ENCODE measurements at places on chromosomes 5 and 9.

- no peak for DNase-seq
These were observed 21.0 kb upstream of the ERCC6L2 start for GRCh38 chr9:95854386-95855020.

DNA sequence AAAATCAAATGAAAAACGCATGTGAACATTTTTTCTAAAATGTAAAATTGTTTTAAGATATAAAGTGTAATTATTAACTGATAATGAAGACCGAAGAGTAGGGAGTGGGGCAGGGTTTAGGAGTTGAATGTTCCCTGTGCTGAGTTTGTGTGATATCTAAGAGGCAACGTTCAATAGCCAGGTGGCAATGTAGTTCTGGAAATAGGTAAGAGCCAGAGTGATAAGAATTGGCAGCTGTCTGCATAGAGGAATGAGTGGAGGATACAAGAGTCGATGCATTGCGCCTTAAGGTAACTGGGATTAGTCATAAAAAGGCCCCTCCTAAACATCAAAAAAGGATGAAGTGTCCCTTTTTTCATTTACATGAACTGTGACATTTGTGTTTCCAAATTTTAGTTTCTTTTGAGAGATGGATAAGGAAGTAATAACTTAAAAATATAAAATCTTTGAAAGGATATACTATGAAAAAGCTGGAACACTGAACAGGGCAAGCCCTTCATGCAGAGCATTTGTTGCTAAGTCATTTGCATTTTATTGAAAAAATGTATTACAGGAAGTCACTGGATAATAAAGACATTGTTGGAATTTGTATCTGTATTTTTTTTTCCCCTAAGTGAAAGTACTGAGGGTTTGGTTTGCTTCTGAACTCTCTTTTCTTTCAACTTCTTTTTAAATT, 659.3 kb downstream of the ACTL7B start:
- DNase-seq = no peak

GRCh38 chr5:14574891-14575508, 6.6 kb upstream of the OTULINL start:
- peak; percentile 51 for DNase-seq

DNA sequence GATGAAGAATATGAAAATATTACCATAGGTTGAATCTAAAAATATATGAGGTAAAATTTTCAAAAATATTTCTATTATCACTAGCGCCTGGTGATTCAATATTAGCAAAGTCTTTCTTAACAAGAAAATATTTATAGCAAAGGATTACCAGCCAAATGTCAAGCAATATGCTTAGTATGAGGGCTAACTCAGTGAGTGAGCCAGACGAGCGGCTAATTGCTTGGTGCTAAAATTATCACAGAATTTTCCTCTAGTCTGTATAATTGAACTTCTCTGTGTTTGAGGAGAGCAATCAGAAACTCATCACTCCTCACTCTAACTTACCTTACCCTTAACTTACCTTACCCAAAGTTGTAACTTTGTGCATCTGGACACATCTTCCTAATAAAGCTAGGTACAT, 304.9 kb upstream of the PRR16 start:
- DNase-seq = no peak

GRCh38 chr9:36867672-36868471, 166.2 kb downstream of the PAX5 start:
- peak; percentile 89 for DNase-seq

- DNase-seq = no peak
These were observed 22.1 kb downstream of the TRMO start for GRCh38 chr9:97900103-97900737.

DNA sequence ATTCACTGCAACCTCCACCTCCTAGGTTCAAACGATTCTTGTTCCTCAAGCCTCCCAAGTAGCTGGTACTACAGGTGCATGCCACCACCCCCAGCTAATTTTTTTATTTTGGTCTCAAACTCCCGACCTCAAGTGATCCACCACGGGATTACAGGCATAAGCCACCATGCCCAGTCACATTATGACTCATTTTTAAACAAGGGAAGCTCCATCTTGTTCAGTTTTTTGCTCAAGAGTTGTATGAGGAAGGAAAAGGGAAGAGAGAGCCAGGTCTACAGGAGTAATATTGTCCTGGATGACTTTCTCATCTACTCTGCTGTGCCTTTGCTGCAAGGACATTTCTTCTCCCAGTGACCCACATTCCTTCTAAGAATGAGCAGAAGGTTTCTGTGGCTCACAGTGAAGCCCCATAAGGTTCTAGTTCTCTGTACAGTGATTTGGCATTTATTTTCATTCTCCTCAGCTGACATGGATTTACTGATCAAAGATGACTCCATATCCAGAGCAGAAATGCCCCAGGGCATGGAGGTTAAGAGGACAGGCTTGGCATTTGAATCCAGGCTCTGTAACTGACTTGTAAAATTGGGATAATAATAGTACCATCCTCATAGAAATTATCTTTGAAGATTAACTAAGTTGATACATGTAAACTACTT, 153.5 kb downstream of the CDH6 start:
- no peak for DNase-seq

GRCh38 chr5:172550096-172550765, 90.8 kb upstream of the NEURL1B start:
- DNase-seq = no peak

DNA sequence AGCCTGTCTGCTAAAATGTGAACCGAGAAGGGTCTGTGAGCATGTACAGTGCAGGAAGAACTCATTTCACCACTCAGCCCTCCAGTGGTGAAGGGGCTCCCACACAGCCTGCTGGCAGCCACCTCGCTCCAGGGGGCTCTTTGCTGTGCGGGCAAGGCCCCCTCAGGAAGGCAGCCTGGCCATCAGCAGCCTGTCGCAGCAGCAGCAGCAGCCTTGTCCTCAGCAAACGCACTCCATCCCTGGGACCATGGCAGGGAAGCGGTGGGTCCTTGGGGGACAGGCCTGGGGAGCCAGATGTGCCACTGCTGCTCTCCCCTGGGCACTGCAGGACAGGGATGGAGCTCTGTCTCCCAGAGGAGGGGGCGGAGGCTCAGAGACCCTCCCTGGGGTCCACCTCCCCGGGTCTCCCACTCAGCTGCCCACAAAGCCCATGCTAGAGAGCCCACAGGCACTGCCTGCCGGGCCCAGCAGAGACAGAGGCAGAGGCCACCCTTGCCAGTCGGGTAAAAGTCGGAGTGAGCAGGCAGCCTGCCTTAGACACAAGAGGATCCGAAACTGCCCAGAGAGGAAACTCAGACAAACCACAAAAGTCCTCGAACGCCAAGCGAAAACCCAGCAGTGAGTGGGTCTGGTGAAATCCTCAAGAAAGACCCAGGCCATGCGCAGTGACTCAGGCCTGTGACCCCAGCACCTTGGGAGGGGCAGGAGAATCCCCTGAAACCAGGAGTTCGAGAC, 8.0 kb downstream of the BRD3 start:
- no peak for DNase-seq

DNA sequence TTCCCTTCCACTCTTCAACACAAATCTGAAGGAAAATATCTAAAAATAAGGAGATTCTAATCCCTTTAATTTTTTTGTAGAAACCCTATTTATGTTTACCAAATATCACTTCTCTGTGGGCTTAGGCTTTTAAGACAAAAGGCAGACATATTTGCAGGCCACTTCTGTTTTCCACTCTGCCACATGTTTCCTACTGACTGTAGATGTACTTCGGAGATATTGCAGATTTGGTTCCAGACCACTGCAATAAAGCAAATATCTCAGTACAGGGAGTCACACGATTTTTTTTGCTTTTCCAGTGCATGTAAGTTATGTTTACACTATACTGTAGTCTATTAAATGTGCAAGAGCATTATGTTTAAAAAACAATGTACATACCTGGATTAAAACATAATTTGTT, 219.0 kb downstream of the SREK1 start:
- DNase-seq = no peak

- DNase-seq = no peak
These were observed 20.2 kb downstream of the KYAT1 start for GRCh38 chr9:128861501-128861900.

GRCh38 chr9:86279839-86280238, 2.5 kb downstream of the ISCA1 start:
- no peak for DNase-seq

DNA sequence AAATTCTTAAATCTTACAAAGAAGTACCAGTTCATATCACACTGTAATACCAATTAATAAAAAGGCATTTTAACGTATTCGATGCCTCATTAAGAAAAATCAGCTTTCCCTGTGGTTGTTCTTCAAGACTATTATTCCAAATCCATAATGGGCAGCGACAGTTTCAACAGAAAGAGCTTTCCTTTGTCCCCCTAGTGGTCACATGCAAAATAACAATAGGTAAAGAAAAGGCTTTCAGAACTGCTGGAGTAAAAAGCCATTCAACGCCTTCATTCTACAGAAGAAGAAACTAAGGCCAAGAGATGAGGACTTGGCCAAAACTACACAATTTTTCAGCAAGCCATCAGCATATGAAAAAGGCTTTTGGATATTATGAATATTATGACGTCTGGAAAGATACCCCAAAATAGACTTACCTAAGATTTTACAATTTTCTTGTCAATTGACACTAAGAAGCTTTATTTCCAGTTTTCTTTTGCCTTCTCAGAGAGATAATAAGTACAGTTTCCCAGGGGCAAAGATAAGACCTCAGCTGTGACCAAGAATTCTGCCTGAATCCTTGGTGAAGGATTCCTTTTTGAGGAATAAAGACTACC, 6.7 kb upstream of the CDH6 start:
- peak; percentile 4 for DNase-seq

DNA sequence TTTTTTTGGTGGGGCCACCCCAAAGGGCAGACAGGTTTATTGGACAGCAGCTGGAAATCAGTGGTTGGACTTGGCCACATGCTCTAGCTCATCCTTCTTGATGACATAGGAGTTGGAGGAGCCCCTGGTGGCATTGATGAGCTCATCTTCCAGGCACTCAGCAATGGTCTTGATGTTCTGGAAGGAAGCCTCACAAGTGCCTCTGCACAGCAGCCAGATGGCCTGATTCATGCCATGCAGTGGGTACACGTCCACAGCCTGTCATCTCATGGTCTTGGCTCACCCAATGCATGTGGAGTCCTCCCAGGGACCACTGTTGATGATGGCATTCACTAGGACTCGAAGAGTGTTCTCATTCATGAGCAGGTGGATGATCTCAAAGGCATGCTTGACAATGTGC, 11.3 kb upstream of the RCL1 start:
- no peak for DNase-seq

DNA sequence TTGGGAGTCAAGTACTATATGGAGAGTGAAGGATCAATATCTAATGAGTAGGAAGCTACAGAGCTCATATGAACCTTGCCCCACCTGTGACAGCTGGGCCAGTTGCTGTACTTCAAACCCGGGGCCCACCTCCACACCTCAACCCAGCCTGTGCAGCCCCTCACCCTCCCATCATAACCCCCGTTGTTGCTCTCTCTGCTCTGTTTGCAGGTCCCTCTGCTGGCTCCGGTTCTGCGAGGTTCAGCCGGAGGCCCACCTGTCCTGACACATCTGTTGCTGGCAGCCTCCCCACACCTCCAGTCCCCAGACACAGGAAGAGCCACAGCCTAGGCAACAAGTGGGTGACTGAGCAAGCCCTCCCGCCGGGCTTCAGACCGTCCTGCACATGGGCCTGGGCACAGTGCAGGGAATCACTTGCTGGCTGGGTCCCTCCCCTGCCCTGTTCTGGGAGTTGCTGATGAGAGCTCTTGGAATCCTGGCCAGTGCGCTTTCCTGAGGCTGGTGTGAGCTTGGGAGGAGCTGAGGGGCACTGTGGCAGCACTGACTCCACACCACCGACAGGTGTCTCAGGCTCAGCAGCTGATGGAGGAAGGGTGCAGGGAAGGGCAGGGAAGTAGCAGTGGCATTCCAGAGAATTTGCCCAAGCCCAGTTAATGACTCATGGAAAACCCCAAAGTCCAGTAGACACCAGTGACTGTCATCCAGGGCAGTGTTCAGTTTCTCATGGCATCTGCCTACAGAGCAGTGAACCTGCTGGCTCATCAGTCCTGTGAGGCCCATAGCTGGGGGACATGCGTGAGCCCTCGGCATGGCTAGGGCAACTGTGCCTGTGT, 69.5 kb upstream of the GARNL3 start:
- DNase-seq = no peak

DNA sequence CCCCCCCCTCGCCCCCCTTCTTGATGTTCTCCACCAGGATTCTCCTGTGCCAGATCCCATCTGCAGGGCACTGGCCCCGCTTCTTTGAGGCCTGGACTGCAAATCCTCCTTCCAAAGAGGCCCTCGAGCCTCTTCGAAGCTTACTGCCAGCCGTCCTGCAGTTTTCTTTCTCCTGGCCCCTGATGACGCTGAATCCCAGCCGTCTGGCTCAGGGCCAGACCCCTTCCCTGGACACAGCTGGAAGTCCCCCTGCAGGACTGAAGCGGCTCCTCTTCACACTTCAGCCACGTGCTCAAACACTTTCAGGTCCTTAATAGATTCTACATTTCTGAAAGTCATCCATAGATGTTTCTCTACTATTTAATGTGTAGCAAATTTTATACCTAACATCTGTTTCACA, 121.5 kb downstream of the EHMT1 start:
- DNase-seq = peak; percentile 55
